Stimulated activated CD4-positive, alpha-beta T cell treated with anti-CD3 and anti-CD28 coated beads, Interleukin-2, amount 100 ng/mL, for 4 hours (primary cell): ENCODE measurements at places on chromosomes 2 and 18.

DNA sequence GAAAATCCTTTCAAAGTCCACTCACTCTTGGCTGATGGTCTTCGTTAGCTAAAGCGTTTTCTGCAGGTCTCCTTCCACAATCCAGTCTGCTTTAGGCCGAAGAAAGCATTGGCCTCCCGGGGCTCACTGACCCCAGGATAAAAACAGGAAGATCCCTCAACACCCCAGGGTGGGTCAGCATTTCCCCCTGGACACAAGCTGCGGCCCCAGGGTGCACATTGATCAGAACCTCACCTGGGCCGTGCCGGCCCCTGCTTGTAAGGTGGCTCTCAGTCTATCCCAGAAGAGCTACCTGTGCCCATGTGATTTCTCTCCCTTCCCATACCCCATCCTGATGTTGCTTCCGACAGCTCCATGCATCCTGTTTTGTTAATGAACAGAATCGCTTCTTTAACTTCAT, 113.0 kb upstream of the TPO start:
- DNase-seq = no peak

DNA sequence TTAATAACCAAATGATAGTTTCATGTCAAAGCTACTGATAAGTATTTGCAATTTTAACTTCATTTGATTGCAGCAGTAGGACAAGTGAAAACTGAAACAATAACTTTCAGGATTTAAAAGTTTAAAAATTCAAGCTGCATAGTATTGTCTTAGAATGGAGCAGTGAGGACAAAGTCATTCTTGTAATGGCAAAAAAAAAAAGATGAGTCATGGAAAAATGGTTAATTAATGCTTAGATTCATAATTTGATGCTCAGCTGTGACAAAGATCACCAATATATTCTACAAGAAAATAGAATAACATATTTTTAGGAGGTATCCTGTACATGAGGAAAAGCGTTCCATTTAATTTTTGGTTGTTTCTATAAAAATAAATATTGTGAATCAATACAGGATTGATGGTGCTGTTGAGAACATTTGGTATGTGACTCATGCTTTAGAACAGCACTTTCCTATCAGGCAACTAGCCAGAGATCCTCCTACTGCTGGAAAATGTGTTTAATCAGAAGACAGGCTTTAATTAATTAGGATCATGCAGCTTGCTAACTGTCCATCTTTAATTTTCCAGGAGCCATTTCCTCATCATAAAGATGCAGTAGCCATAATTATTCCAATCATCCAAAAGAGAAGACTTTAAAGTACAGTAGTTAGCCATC, 239.0 kb upstream of the MMADHC start:
- no peak for DNase-seq

DNA sequence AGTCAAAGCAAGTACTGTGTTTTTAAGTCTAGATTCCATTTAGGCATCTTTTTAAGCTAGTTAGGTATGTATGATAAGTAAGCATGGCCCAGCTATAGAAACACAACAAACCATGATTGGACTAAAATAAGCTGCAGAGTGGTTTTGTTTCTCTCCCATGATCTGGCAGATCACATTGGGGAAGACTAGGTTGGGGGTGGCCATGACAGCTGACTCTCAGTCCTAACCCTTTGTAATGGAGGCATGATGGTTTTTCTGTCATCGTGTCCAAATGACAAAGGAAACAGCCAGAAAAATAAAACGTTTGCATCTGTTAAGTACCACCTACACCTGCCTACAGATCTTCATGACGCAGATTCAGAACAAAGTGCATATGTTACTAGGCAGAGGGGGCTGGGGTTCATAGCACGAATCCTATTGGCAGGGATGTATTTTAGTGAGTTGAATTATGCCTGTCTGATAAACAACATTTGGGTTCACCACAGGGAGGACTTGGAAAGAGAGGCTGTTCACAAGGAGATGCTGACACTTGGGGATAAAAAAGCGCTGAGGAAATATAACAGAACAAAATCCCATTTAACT, 33.8 kb upstream of the GALNT5 start:
- no peak for DNase-seq

- DNase-seq = no peak
Observed at GRCh38 chr18:64185987-64186386, 37.1 kb upstream of the LINC00305 start.

GRCh38 chr2:239801404-239802184, 223.5 kb downstream of the NDUFA10 start:
- DNase-seq = no peak

DNA sequence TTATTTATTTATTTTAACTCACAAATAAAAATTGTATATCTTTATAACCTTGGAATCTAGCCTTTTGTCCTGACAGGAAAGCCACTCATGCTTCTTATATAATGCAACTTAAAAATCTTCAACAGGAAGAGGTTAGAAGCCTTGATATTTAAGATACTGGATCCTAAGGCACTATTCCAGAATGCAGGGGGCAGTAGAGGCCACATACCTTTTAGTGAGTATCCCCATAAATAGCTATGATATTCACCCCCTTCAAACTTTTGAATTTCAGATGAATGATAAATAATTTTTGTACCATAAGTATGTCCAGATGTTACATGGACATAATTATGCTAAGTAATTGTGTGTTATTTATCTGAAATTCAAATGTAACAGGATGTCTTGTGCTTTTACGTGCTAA, 592.7 kb upstream of the VRK2 start:
- no peak for DNase-seq

GRCh38 chr2:240463274-240463865, 27.9 kb downstream of the GPC1 start:
- no peak for DNase-seq

DNA sequence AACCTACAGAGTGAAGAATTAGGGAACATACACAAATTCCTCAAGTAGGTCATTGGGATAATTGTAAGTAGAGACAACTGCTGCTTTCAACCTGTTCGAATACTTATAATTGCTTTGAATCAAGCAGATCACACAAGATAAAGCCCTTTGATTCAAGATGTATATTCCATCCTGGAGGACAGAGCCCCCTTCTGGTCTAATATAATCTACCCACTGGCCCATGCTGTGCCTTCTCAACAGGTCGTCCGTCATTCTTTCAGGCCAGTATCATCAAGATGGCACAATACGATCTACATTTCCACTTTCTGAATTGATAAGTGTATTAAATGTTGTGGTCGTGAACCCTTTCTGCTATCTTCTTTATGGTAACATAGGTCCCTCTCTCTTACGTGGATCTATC, 387.0 kb upstream of the CDH19 start:
- no peak for DNase-seq

DNA sequence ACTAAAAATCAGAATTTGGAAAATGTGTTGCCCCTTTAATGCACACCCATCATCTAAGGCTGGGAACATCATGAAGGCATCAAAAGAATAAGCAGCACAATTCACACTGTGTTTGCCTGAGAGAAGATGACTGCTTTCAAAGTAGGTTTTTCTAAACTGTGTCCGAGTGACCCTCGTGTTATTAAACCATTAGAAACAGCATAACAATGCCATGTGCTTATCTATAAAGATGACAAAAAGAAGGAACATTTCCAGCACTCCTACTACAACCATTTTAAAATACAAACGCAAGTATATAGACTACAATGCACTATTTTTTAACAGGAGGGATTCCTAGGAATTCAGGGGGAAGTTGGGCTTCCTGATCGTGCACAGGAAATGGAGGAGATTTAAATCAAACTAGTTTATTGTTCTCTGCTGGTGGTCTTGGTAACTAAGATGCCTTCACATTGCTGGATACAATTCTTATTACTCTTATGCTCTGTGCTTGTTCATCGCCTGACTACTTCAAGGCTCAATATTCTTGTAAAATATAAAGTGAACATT, 305.9 kb upstream of the CCDC68 start:
- DNase-seq = no peak

DNA sequence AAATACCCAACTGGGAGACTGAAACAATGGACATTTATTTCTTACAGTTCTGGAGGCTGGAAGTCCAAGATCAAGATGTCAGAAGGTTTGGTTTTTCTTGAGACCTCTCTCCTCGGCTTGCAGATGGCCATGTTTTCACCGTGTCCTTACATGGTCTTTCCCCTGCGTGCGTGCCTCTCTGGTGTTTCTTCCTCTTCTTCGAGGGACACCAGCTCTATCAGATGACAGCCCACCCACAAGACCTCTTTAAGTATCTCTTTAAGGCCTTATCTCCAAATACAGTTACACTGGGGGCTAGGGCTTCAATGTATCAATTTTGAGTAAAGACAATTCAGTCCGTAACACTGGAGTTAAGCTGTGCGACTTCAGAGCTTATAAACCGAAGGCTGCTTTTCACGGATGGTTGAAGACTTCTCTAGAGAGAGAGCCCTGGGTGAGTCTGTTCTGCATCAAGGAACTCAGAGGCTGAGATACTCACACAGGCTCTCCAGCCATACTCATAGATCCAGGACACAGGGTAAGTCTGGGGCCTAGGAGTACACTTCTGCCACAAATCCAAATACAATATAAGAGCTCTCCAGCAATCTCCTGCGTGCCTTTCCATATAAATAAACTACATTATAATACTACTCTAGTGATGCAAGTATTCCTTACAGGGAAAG, 339.9 kb upstream of the PKDCC start:
- DNase-seq = no peak

DNA sequence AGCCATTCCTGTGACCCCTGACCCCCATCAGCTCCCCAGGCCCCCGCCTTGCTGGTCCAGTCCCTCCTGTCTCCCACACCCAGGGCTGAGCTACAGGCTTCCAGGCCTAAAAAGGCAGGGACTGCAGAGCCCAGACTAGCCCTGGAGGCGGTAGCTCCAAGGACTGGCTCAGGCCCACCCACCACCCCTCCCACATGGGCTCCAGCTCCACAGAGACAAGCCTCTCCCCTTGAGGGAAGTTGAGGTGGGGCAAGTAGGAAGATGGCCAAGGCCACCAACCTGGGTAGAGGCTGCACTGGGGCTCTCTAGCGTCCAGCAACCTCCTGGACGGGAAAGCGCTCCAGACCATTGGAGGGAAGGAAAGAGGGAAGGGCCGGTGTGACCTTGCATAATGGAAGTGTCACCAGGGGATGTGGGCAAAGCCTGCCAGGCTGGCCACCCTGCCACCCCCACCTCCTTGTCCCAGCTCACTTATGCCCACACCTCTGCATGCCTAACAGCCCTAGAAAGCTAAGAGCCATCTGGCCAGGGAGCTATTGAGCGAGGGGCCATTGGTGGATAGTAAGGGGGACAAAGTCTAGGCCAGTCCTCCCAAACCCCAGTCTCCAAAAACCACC, 63.1 kb downstream of the TNS1 start:
- DNase-seq = no peak

DNA sequence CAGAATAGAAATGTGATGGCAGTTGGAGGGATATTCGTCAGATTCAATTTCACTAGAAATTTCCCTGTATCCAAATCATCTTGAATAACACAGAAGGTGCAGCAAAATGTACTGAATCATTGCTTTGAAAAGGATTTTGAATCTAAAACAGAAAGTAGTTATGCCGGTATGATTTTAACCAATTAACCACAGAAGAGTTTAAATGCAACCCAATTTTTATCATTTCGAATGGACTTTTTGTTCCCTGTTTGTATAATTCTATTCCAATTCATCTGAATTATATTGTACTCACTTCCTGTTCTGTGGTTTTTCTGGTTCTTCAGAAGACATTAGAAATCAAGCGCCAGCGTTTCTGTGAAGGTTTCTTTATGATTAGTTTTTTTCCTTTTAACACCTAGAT, 190.4 kb downstream of the MYO3B start:
- DNase-seq = no peak

DNA sequence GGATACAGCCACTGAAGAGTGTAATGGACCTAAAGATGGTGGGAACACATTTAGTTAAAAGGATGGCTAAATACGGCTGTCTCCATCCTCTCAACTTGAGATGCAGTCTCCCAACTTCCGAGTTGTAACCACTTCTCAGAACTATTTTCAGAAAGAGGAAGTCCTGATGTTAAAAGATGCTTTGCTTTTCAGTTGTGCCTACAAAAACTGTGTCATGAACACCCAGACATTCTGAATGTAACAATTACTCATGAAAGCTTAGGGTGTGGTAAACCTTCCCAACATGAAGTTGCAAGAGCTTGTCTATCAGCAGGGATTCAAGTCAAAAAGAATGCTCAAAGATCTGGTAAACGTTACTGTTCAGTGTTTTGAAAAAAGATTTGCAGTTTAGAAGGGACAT, 147.9 kb downstream of the DOCK10 start:
- DNase-seq = no peak

- DNase-seq = no peak
Observed at GRCh38 chr2:230439590-230439989, 23.6 kb downstream of the SP100 start.

DNA sequence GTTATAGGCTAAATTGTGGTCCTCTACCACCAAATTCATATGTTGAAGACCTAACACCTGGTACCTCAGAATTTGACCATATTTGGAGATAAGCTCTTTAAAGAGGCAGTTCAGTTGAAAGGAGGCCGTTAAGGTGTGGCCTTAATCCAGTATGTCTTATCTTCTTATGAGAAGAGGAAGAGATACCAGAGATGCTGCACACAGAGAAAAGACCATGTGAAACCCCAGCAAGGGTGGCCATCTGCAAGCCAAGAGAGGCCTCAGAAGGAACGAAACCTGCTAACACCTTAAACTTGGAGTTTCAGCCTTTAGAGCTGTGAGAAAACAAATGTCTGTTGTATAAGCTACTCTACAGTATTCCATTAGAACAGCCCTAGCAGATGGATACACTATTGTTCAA, 528.1 kb upstream of the DCC start:
- DNase-seq = no peak

GRCh38 chr2:157246765-157247407, 10.6 kb upstream of the GALNT5 start:
- DNase-seq = no peak

DNA sequence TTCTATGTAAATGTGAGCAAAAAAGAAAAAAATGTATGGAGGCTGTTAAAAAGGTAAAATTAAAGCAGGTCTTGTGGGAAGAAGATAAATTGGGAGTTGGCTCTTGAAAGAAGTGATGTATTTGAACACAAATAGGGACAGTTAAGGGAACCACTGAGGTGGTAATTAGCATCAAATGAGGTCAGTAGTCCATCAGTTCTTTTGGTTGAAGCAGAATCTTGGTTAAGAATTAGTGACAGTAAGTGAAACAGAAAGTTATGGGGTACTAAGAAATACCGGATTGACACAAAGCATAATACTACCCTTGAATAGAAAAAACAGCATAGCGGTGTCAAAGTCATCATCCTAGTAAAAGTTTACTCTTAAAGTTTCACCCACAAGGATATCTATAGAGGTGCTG, 352.6 kb upstream of the VRK2 start:
- no peak for DNase-seq

GRCh38 chr2:4937550-4937949, 754.6 kb upstream of the SOX11 start:
- DNase-seq = no peak

DNA sequence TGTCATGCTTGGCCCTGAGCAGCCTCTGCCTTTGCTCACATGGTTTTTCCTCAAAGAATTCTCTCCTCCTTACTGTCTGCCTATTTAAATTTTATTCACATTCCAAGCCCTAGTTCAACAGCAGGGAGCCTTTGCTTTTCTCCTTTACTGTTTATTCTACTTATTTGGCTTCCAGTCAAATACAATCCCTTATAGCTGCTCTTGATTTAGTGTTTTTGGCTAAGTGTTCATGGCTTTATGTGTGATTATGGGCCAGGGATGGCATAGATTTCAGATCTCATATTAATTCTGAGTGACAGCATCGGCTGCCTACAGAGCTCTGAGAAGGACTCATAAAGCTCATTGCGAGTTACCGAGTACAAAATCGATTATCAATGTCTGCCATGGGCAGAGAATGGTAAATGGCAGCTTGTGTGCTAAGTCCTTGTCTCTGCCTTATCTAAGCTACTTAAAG, 106.7 kb downstream of the METTL8 start:
- no peak for DNase-seq
